ENCODE measurements at places on chromosomes 1 and 21. TPM values are rescaled to one million over a fixed set of nuclear protein-coding genes. Genes with fewer than 3 reads are reported as not detected.
A peak's percentile ranks its signal among the peaks of the same experiment; 100 is the strongest.

DNA sequence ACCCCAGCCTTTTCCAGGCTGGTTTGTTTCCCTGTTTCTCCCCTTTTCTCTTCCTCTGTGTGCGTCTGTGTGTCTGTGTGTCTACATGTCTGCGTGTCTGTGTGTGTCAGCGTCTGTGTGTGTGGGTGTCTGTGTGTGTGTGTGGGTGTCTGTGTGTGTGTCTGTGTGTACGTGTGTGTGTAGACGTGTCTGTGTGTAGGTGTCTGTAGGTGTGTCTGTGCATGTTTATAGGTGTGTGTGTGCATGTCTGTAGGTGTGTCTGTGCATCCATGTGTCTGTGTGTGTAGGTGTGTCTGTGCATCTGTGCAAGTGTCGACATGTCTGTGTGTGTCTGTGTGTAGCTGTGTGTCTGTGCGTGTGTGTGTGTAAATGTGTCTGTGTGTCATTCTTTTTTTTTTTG is 3.3 kb downstream of the TTLL10 start:
- DNase-seq: no peak

NAXE gene
- total RNA-seq: 62.7 TPM

DENND2C gene
- 0.35 TPM for total RNA-seq

MKNK1 gene
- total RNA-seq: 78.6 TPM

GRCh38 chr1:3651930-3652547 is at the start of gene TP73:
Gene TP73 (plus strand): TSS chr1:3652516. CDS start chr1:3682366, 29,850 bp downstream.
- DNase-seq: no peak

DNA sequence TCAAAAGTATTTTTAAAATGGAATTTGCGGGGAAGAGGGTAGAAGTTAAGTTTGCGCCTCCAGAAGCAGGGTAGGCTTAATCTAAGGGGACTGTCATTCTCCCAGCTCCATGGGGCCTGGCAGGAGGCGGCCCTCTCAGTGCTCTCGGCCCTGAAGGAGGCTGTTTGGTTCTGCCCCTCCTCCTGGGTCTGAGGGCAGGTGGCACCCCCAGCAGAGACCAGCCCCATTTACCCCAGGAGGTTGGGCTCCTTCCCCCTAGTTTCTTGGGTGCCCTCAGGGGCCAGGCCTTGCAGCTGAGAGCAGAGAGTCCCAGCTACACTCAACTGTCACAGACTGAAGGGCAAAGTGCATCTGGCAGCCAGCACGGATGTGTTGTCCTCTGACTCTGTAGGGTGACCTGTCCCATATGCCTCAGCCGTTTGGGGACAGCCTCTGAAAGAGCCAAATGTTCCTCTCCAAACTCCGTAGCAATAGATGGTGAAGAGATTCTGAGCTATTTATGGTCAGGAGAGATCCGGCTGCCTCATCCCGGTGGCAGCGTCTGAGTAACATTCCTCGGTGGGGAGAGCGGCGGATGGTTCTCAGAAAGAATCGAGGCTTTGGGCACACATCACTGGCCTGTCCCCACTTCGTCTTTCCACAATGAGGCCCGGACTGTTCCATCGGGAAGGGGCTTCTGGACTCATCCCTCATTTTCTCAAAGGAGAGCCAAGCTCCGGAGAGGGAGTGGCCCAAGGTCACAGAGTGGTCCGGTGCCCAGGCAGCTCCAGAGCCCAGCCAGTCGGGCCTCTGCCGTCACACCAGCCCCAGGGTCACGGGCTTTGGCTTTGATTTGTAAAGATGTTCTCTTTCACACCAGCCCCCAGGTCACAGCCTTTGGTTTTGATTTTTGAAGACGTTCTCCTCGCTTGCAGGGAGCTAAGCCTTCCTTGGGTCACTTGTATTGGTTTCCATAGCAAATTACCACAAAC is 424.2 kb upstream of the VAMP3 start:
- DNase-seq: no peak

GRCh38 chr1:16013220-16013907 is 4.5 kb downstream of the HSPB7 start:
- peak; percentile 50 for DNase-seq

GRCh38 chr1:222224636-222225315 is 323.1 kb downstream of the HHIPL2 start:
- DNase-seq: no peak

DNA sequence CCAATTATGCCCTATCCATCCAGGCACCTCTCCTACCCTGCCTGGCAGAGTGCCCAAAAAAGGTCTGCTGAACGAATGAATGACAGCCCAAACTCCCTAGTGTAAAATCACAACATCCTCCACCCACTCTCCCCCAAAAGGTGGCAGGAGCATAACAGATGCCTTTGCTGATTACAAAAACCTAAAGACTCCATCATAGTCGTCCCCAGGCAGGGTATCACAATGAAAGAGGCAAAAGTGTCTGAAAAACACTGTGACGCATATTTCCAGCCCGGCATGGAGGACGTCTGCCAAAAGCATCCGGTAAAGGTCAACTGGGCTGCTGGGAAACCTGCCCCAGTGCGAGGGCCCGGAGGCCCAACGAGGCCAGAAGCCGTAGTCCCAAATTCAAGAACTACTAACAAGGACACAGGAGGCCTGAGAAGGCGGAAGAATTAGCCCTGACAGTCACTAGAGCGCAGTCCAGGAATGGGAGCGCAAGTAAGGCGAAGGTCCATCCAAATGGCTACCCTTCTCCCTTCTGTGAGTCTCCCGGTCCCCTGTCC is 576 bp downstream of the SMIM12 start:
- peak; percentile 56 for DNase-seq

- DNase-seq: no peak
Observed at GRCh38 chr1:230010603-230011332, 56.3 kb upstream of the GALNT2 start.

DNA sequence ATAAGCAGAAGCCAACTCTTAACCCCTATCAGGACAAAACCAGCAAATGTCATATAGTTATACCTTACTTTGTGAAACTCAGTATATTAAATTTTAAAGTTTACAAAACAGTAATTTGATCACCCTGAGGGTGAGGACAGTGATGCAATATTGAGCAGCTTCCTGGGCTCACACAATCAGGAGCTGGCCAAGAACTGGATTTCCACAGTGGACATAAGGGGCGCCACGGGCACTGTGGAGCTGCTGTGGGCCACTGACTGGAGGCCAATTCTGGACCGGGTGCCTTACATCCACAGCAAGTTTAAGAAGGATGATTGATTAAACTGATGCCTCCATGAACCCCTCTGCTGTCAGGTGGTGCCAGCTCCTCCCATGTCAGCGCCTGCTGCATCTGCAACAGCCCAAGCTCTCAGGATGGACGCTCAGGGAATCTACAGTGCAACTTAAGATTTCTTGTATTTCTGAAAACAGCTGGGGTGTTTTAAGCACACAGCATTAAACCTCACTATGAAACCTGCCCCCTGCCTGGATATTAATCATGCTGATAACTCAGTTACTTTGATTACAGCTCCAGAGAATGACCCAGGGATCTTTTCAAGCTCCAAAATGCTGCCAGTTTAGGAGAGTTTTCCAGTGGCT is 55.9 kb downstream of the TOR3A start:
- no peak for DNase-seq

DNA sequence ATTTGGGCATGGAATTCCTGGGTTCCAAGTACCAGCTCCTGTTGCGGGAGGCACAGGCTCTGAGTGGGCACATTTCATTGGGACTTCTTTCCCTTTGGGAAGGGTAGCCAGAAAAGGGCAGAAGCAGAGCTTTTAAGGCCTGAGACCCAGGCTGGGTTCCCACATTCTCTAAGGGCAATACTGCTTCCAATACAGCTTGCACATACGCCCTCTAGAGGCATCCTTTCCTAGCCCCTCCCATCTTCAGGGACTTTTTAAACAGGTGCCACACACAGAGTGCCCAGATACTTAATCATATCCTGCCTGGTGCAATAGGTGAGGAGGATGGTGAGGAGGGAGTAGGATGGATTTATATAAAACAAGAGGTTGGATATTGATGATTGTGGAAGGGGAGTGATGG is 5.7 kb downstream of the GPR88 start:
- peak; percentile 62 for DNase-seq

- DNase-seq: peak; percentile 25
Observed at GRCh38 chr21:45630876-45631275, 12.6 kb upstream of the PCBP3 start.

- DNase-seq: no peak
Observed at GRCh38 chr1:238438311-238439270, 547.9 kb upstream of the ZP4 start.

FCRL5 gene
- not detected for total RNA-seq

- DNase-seq: no peak
Observed at GRCh38 chr1:38360807-38361206, 314.2 kb upstream of the POU3F1 start.

DNA sequence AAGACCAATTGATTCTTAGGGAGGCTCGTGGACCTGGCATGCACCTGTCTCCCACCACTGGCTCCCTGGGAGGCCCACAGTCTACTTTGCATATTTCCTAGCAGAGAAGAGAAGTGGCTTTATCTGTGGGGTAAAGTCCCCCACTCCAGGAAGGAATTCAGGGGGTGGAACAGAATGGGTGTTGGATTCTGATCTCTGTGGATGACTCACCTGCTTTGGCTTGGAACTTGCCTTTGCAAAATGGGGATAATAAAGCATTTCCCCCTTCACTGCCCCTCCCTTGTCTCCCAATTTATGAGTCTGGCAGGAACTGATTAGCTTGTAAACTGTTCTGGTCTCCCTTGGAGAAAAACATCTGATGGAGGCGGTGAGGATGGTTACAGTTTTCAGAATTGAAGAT is 21.2 kb upstream of the OTUD3 start:
- DNase-seq: no peak

Measured in activated CD8-positive, alpha-beta memory T cell treated with anti-CD3 and anti-CD28 coated beads, Interleukin-2, amount 10 ng/mL, durations not matched to agents 7 days and 5 days (primary cell).